ENCODE measurements at places on chromosomes 3 and 15. TPM values are rescaled to one million over a fixed set of nuclear protein-coding genes. Genes with fewer than 3 reads are reported as not detected.

DNA sequence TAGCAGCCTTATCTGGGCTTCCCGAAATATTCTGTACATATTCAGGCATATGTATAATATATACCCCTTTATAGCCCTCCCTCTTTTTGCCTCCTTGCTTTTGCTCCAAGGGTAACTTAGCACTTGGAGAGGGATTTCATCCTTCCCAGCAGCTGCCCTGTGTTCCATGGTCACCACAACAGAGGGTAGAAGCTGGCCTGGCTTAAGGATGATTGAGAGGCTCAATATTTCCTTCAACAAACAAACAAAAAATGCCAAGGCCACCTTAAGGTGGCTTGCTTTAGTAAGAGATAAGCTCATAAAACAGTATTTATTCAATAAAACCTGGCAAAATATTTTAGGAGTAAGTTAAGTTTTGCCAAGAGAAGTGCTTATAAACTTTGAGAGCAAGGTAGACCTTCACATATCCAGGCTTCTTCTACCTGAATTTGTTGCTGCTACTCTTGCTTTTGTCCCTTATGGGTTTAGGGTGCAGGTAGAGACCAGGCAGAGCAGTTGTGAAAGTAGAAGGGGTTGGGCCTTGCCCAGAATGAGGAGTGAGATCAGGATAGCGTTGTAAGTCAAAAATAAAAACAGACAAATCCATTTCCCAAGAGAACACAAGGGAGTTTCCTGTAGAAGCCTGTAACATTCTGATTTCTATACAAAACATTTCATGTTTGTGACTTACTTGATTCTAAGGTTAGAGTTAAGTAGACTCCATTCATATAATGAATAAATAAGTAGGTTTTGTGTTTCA is 52.7 kb upstream of the ATOSA start:
- DNase-seq: no peak

DNA sequence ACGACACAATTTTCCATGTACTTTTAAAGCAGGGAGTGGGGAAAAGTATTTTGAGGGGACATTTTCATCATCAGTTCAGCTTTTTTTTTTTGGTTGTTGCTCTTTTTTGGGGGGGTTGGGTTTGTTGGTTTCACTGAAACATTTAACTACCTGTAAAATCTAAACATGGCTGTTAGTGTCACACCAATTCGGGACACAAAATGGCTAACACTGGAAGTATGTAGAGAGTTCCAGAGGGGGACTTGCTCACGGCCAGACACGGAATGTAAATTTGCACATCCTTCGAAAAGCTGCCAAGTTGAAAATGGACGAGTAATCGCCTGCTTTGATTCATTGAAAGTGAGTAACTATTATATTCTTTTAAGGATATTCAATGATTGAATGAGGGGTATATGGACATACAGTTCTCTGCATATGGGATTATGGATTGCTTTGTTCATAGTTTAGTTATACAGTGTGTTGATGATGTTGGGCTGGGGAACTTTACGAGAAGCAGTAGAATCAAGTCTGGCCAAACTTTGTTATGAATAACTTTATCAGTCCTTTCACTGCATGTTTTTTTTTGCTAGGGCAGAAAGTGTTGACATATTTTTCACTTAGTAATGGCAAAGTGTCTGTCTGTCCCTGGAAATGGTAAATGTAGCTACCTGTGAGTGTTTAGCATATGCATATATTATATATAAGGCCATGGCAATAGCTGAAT is 31.5 kb downstream of the MBNL1 start:
- no peak for DNase-seq

GRCh38 chr3:120497818-120498217 is 47.0 kb upstream of the FSTL1 start:
- DNase-seq: no peak

Gene SLC25A20
- total RNA-seq: 21.7 TPM

DNA sequence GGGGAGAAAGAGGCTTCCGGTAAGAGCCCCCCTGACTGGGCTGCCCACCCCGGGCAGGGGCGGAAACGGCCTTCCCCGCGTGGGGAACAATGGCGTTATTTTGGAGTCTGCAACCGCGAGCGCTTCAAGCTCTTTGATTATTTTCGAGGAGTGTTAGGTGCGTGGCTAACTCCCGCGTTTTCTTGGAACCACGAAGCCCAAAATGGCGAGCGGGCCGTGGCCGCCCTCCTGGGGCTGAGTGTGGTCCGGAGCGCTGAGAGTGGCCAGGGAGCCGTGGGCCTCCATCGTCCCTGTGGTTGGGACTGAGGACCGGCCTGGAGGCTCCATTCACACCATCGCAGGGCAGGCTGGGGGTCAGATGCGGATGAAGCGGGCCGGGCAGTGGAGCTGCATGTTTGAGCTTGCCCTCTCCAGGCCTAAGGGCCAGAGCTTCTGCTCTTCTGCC is 44.6 kb upstream of the POLG start:
- no peak for DNase-seq

DNA sequence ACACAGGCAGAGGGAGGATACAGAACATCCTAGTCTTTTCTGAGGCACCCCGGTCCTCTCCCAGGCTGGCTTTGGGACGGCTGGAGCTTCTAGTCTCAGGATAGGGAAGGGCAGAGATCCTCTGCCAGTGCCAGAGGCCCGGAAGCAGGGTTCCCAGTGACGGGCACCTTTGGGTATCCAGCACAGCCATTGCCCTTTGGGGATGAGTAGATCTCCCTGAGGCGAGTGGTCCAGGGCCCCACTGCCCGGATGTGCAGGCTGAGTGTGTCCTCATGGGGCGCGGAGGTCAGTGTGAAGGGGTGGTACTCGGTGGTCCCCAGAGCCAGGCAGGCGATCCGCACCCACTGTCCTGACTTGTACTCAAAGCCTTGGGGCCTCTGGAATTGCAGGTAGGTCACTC is 18.3 kb downstream of the DUOX2 start:
- no peak for DNase-seq

Gene AQP9
- not detected for total RNA-seq

DNA sequence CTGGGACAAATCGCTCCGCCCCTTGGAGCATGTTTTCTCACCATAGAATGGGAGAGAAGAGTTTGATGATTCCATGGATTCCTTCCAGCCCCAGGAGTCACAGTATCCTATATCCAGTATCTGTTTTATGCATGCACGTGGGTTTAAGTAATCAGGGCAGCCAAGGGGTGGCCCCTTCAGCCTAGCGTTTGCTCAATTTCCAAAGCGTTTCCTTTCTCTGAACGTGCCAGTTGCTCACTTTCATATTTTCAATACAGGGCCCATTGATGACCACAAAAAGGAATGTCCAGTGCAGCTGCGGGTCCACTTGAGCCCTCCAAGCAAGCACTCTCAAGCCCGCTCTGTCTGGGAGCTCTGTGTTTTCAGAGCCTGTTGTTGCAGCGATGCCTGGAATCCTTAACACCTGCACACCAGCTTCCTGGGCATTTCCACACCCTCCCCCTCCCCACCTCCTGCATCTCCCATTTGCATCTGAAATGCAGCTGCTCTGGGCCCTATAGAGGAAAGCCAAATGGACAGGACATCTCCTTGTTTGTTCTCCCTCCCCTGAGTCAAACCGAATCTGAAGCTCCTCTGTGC is 164.3 kb upstream of the LPP start:
- no peak for DNase-seq

Gene MUC20
- 8.4 TPM for total RNA-seq

- no peak for DNase-seq
These were observed 48.8 kb upstream of the PRTG start for GRCh38 chr15:55791551-55792400.

Gene VILL
- 2.6 TPM for total RNA-seq

GRCh38 chr15:65069179-65069578 is 1.4 kb upstream of the RASL12 start:
- DNase-seq: no peak

Gene OIP5
- total RNA-seq: 1.8 TPM

DNA sequence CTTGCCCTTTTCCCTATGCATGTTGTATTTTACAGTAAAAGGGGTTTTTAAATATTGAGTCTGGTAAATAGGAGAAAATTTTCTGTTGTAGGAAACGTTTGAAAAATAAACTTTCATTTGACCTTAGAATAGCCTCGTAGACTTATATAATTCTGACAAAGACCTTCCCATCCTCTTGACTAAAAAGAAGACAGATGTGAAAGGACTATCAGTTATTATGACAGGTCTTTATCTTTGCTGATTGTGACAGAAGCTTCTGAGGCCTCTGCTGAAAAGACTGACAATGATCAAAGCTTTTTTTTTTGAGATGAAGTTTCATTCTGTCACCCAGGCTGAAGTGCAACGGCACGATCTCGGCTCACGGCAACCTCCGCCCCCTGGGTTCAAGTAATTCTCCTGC is 24.2 kb downstream of the C2CD4A start:
- no peak for DNase-seq

DNA sequence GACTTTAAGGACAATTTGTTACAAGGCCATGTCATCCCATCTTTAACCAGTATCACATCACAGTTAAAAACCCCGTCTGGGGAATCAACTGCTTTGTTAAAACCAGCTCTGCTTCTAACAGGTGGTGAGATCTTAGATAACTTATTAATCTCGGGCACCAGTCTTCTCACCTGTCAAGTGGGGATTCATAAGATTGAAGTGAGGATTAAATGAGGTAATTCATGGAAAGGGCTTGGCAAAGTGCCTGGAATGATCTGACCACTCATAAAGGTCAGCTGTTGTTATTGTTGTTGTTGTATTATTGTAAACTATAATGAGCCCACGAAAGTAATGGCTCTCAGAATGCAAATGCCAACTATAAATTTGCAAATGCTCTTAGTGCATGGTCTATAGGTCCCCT is 30.1 kb upstream of the SLC24A5 start:
- DNase-seq: no peak

Gene MRPS11
- total RNA-seq: 42.0 TPM

- DNase-seq: no peak
These were observed 250.5 kb downstream of the SHQ1 start for GRCh38 chr3:72597756-72598195.

- peak; percentile 91 for DNase-seq
These were observed 4.6 kb downstream of the SNUPN start for GRCh38 chr15:75620841-75621391.

DNA sequence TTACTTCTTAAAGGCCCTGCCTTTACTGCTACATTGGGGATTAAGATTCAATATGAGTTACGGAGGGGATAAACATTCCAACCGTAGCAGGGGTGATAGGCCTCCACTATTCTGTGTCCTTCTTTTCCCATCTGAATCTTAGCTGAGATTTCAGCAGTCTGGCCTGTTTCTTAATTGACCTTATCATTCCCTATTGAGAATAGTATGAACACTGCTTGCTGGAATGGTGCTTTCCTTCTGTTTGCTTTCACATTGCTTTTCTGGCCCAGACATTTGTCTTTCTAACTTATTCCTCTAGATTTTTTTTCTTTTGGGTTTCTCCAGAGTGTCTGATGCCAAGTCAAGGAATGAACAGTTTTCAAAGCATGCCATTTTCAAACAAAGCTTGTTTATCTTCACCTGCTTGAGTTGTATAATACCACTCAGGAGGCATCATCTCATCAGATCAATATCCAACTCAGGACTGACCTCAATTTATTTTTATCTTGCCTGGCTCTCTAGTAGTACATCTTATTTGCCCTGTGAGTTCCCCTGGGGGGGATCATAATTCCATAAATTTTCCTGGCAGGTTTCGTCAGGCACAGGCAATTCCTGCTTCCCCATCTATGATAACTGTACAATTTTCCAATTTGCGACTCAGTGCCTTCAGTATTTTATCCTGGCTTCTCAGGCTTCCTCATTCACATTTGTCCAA is 161.1 kb upstream of the STT3B start:
- no peak for DNase-seq

Gene FAM81A
- total RNA-seq: 0.54 TPM

- no peak for DNase-seq
These were observed 160.2 kb downstream of the PLD1 start for GRCh38 chr3:171649911-171650592.
